ENCODE measurements at places on chromosomes 16 and 17.

DNA sequence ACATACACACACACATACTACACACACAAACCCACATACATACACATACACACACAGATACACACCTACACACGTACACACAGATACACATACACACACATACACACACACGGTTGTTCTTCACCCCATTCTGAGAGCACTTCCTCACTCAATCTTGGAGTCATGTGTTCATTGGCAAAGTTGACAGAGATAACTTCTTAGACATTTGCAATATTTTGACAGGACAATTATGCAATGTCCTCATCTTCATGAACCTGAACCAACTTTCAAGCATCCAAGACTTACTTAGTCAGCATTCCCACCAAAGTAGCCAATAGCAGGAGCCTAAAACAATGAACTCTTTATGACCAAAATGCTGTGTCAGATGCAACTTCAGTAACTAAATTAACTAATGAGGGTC, 77.1 kb upstream of the DNAH17 start:
- no peak for DNase-seq

DNA sequence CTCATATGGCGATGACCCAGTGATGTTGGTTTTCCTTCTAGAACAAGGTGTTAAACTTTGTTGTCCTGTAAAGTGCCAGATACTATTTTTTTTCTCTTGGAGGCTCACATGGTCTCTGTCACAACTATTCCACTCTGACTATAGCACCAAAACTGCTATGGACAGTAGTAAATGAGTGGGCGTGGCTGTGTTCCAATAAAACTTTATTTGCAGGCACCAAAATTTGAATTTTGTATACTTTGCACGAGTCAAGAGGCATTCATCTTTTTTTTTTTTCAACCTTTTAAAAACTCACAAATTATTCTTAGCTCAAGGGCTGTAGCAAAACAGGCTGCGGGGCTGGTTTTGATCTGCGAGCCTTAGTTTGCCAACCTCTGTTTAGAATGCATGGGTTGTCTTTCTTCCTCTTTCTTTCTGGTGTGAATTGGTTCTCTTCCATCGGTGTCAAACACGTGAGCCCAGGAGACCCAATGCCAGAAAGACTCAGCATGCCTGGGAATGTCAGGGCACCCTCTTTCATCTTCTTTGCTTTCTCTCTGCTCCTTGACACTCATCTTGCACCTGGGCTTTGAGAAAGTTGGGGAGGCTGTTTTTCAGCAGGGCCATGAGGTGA, 2.1 kb downstream of the SYT17 start:
- DNase-seq, result no peak

- DNase-seq, result no peak
Measured at GRCh38 chr16:65981057-65981456, 385.4 kb upstream of the CDH5 start.

DNA sequence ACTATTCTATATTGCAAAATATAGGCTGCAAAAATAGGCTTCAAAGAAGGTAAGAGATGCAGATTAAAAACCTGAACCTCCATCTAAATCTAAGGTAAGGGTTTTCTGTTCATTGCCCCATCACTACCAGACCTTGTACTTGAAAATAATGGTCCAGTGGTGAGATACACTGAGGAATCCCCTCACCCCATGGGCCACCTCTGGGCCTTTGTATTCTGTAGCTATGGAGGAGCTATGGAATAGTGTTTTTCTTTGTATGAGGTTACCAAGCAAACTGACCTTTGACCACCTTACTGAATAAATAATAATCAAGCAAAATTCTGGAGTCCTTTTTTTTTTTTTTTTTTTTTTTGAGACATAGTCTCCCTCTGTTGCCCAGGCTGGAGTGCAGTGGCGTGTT, 4.8 kb upstream of the UBE2Z start:
- DNase-seq, result no peak

DNA sequence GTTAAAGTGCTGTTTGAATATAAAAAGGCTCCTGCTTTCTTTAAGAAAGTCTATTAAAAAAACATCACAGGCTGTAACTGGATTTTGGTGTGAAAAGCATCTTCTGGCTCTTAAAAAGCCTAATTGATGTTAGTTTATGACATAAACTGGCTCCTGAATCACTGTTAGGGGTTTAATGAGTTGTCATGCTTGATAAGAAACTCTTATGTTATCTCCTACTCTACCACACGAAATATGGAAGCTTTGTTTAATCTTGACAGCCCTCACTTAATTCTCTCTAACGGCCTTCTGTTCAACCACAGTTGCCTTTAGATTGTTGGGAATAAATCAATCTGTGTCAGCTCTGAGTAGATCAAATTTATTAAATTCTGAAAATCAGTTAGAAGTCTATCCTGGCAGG, 51.5 kb downstream of the CPPED1 start:
- no peak for DNase-seq

GRCh38 chr17:1724869-1725641, 551 bp downstream of the WDR81 start:
- DNase-seq, result no peak

DNA sequence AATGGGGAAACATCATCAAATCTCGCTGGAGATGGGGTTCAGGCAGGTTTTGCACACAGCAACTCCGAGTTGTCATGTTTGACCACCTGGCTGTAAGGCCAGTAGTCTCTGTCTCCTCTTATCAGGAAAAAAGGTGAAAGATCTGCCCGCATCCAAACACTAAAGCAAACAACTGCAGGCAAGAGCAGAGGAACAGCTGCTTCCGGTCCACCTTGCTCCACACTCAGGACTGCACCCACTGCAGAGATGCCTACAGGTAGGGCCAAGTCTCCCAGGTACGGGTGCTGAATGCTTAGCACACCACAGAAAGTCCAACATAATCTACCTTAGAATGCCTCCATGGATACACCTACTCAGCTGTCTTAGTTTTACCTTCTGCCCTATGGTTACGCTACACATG, 7.3 kb downstream of the TEX2 start:
- no peak for DNase-seq

GRCh38 chr16:9657641-9658040, 524.6 kb downstream of the GRIN2A start:
- DNase-seq, result no peak

GRCh38 chr16:10612649-10613179, 32.3 kb upstream of the EMP2 start:
- no peak for DNase-seq

- DNase-seq, result no peak
Measured at GRCh38 chr17:82394278-82394677, 22.7 kb downstream of the UTS2R start.

DNA sequence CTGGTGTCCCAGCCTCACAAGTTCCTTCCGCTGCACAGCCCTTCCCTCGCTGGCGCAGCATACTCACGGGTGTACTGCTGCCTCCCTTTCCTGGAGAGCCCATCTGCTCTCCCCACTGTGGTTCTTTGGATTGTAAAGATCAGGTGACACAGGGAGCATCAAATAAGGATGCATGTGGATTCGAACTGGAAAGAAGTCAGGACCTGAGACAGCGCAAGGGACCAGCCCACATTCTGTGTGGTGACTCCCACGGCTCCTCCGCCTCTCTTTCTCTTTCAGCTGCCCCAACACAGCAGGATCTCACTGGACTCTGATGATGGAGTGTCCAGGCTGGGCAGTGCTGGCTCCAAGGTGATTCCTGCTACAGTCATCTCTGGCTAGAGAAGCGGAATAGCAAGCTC, 8.1 kb downstream of the LDAF1 start:
- DNase-seq, result no peak

DNA sequence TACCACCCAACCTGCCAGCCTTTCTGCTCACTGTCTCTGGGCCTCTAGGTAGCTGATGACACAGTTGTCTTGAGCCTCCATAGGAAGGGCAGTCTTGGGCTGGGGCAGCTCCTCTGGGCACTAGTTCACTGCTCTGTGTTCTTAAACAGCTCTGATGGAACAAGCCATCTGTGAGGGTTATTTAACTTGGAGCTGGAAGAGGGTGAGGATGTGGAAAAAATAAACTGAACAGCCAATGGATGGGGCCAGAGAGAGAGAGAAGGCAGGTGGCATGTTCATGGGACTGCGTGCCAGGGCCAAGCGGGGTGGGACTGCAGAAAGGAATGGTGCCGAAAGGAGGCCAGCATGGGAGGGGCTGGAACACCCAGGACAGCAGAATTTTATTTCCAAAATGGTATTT, 52.6 kb downstream of the HIC1 start:
- DNase-seq, result no peak

DNA sequence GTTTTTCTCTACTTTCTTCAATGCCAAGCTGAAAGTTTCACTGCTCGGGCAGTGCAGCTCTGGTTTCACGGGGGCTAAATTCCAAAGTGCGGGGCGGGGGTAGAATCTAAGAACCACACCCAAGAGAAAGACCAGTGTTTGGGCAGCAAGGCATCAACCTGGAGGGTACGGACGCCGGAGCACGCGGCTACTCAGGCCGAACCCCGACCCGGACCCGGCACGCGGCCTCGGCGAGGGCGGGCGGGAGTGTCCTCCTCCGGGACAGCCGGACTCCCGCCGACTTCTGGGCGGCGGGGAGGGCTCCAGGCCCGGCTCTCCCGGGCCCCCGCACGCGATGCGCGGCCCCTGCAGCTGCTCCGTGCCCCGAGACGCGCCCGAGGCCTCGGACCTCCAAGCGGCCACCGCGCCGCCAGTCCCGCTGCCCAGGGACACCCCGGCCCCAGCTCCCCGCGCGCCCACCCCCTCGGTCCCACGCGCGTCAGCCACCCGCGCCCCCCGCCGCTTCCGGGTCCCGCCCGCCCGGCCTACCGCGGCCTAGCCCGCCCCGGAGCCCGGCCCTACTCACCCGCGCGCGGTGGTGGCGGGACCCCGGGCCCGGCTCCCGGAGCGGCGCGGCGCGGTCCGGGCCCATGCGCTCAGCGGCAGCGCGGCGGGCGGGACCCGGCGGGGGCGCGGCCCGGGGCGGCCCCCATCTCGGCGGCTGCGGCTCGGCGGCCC, 561 bp downstream of the AXIN1 start:
- no peak for DNase-seq

- no peak for DNase-seq
Measured at GRCh38 chr17:72004611-72005331, 116.0 kb upstream of the SOX9 start.

DNA sequence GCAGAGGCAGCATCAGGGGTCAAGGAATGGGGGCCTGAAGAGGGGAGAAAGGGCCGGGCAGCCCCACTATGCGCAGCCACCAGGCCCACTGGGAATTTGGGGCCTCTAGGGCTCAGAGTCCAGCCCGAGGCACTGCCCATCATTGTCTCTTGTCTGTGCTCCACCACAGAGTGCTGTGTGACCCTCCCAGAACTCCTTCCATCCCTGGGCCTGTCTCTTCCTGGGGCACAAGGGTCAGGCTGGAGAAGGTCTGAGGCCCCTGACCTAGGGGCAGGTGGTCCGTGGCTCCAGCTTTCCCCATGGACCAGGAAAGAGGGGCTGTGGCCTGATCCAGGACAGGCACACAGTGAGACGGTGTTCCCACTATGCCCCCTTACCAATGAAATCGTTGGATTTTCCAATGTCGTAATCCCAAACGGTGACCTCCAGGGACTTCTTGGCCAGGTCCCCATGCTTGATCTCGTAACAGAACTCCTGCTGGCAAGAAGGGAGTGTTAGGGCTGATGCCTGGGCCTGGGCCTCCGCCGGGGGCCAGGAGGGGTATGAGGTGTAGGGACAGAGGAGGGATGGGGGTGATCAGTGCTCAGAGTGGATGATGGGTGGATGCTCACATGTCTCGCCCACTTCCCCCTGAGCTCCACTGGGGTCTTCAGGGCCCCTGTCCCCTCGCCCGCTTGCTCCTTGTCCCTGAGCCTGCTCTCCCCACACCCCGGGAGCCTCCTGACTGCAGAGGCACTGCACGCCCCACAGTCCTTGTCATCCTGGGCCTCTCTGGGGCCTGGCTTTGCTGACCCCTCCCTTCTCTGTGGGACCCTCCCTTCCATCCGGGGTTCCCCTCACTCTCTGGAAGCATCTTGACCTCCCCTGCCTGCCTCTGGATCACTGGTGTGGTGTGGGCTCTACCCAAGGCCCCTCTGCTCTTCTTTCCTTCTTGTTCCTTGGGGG, 10.7 kb downstream of the SCGB1C2 start:
- no peak for DNase-seq

DNA sequence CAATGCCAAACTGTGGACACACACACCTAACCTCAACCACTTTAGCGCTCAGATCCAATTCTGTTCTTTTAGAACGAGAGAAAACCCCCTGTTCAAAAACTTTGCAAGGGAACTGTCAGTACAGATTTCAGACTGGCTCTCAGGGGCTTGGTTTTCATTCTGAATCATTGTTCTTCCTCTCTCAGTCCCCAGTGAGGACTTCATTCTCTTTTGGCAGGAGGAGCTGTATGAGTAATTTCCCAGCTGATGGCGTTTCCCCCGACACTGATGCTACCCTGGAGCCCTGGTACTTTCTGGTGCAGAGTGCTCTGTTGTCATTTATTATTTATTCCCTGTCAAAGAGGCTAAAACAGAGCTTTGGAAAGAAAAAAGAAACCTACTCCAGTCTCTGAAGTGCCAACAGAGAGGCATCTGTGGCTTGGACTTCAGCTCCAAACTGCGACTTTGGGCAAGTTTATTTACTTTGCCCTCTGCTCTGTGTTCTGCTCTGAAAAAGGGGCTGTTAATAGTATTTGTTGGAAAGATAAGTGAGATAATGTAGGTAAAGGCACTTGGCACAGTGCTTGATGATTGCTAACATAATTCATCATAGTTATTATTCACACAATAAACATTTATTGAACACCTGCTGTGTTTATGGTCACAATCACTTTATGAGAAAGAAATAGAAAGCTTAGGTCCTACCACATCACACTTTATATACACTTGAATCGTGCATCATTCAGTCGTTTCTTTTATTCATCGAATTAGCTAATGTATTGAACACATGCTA, 28.3 kb downstream of the ETV4 start:
- DNase-seq, result no peak

DNA sequence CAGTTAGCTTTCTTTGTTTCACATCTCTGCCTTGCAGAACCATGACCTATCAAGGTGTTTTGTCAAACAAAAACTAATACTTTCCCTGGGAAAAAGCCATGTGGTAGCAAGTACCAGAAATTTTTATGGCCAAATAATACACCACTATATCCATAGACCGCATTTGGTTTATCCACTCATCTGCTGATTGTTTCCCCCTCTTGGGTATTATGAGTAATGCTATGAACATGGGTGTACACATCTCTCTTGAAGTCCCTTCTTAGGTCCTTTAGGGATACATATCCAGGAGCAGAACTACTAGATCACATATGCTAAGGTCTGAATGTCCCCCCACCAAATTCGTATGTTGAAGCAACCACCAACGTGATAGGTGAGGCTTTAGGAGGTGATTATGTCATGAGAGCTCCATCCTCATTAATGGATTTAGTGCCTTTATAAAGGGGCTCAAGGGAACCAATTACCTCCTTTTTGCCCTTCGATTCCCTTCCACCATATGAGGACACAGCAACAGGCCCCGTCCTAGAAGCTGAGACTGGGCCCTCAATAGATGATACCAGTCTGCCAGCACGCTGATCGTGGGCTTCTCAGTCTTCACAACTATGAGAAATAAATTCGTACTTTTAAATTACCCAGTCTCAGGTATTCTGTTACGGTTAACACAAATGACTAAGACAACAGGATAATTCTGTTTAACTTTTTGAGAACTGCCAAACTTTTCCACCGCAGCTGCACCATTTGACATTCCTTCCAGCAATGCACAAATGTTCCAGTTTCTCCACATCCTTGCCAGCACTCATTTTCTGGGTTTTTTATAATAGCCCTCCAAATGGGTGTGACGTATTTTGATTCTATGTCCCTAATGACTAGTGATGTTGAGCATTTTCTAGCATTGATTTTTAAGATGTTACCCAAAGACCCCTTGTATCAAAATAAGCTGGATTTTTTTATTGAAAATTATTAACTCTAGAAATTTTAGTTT, 30.0 kb downstream of the SIAH1 start:
- no peak for DNase-seq
